ENCODE measurements at places on chromosomes 1 and 21. TPM values are rescaled to one million over a fixed set of nuclear protein-coding genes. Genes with fewer than 3 reads are reported as not detected.

GRCh38 chr21:45136927-45137611 lies 62.7 kb downstream of the ADARB1 start:
- peak; percentile 91 for DNase-seq
- no peaks in the 10 kb centered on the region for H3K4me1 ChIP-seq
- H3K27ac ChIP-seq, result no peak overlapping the region
- no peaks in the 10 kb centered on the region for H3K27me3 ChIP-seq
- H3K4me3 ChIP-seq, result no peak overlapping the region

GRCh38 chr1:200181861-200182260 lies 154.4 kb downstream of the NR5A2 start:
- no peak for DNase-seq
- no peak overlapping the region for H3K4me3 ChIP-seq
- H3K36me3 ChIP-seq, result no peaks in the 10 kb centered on the region
- no peak overlapping the region for H3K27ac ChIP-seq

DNA sequence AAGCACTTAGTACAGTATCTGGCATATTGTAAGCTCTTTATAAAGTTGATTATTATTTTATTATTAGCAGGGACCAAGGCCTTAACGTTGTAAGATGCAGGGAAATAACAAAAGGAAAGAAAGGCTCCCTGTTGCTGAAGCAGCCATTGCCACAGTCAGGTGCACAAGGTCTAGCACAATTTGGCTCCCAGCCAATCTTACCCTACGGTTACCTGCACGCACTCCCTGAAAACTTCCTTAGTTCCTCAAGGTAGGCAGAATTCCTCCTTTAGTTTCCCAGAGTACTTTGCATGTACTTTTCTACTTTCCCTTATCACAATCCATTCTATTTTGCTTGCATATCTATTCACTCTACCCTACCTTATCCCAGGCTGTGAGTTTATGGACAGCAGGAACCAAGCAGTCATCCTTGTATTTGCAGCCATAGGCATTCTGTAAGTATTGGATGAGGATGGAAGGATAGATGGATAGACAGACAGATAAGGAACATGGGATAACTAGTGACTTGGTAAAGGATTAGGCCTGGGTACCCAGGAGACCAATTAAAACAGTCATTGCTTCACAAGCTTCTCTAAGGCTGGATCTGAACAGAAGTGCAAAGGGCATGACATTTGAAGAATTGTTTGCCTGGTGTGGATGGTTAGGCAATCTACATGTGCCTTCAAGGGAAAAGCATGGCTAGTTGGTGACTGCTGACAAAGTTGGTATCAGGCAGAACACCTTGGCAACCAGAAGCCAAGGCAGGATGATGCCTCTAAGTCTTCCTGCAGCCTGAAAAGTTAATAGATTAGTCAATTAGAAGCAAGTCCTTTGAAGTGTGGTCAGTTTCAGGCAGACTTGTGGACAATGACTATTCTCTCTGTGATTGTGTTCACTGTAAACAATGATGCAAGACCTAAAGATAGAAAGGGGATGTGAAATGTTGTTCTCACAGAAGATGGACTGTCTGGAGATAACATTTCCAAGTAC lies 20.8 kb upstream of the JAK1 start:
- DNase-seq, result no peak
- H3K36me3 ChIP-seq, result peaks cover 49% of the 10 kb centered on the region
- H3K4me1 ChIP-seq, result no peaks in the 10 kb centered on the region
- H3K4me3 ChIP-seq, result no peak overlapping the region

DNA sequence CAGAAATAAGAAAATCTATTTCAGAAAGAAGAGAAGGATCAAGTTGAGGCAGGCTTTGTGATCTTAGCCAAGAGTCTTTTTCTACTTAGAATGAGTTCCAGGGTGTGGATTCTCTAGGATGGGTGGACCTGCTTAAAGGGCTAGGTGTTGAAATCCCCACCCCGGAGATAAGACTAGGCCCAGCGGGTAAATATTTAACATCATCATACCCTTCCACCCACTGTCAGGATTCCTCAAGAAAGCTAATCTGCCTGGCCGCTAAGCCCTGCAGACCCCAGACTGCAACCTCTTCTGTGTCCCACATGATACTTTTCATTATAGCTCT lies 5.8 kb downstream of the IGSF9 start:
- DNase-seq, result no peak
- peaks cover 12% of the 10 kb centered on the region for H3K4me1 ChIP-seq
- no peaks in the 10 kb centered on the region for H3K36me3 ChIP-seq
- H3K27ac ChIP-seq, result no peak overlapping the region

UBE2Q1 gene
- total RNA-seq, result 69.8 TPM

Measured in tibial nerve (tissue), 4 donors.